ENCODE measurements at places on chromosomes 12 and 14.

- peak; percentile 55 for DNase-seq
These were observed 16.9 kb downstream of the OR6S1 start for GRCh38 chr14:20624495-20625070.

DNA sequence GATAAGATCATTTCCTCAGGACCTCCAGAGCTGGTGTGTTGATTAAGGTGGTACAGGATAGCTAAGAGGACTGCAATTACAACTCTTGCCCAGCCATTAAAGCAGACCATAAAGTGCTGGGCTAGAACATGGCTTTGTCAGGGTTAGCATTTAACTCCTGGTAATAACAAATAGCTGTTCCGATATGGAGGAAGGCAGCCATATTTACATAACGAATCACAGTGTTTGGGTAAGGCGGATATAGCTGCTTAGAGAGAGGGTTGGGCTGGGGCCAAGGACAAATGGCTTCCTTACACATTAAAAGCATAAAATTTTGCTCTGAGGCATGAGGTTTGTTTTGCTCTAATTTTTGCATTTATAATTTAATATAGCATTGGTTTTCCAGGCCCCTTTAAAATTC is 297.7 kb upstream of the DDHD1 start:
- no peak for DNase-seq

DNA sequence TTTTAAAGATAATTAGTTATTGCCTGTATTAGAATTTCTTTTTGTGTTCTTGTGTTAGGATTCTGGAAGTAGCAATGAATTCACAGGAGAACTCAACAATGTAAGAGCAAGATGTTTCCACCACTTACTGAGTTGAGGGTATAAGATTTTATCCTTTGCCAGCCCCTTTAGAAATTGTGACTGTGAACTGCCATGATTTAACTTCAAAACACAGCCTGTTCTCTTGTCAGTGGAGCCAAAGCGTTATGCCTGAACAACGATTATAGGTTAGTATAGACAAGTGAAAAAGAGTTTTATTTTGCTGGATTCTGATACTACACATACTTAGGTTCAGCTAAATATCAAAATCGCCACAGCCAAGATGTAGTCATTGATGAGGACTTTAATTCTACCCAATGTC is 101.6 kb downstream of the CRADD start:
- no peak for DNase-seq

DNA sequence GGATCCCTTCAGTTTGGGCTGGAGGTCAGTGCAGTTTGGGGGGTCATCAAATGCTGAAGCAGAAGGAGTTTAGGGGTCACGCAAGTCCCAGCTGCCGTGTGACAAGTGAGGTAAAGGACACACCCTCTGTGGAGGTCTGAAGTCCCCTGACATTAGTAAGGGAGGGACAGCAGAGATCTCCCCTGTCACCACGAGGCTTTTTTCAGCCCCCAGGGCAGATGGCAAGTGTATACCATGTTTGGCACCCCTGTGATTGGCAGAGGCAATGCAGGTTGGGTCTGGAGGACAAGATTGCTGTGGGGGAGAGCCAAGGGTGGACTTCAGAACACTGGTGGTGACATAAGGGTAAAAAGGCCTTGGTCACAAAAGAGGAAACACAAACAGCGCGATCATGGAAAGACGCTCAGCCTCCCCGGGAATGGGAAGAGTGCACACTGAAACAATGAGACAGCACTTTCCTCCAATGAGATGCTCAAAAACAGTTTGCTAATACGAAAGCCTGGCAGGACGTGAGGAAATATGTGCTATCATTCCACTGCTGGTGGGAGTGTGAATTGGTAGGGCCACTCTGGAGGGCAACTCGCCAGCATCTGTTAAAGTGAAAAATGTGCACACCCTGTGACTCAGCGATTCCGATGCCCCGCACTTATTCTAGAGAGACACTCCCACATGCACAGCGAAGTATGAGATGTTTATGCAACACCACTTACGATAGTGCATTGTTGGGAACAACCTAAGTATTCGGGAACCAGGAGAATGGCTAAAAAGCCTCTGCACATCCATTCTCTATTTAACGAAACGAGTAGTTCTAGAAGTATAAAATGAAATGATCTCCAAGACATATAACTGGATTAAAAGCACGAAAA is 14.4 kb upstream of the CD27 start:
- DNase-seq, result peak; percentile 69

DNA sequence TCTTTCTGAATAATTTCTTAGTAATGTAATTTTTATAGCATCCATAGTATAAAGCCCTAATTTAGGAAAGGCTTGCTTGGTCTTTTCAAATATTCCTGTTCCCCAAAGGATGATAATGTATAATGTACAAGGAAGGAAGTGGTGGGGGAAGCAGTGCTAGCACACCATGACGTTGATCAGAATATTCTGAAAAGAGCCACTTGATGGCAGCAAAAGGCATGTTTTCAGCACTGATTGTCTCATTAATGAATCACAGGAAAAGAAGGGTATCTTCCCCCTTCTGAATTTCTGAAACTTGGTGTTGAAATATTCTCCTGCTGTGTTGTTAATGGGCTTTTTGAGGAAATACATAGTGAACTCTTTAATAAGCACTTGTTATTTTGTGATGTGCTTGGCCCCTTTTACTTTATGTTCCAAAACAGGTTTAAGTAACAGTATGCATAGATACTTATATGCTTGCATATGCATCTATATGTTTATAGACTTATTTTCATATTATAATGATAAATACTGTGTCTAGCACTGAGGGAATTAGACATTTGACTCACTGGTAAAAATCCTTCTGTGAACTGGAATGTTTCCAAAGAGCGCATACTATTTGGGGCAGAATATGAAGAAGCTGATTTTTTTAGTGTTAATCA is 122.0 kb downstream of the TMEM117 start:
- no peak for DNase-seq

DNA sequence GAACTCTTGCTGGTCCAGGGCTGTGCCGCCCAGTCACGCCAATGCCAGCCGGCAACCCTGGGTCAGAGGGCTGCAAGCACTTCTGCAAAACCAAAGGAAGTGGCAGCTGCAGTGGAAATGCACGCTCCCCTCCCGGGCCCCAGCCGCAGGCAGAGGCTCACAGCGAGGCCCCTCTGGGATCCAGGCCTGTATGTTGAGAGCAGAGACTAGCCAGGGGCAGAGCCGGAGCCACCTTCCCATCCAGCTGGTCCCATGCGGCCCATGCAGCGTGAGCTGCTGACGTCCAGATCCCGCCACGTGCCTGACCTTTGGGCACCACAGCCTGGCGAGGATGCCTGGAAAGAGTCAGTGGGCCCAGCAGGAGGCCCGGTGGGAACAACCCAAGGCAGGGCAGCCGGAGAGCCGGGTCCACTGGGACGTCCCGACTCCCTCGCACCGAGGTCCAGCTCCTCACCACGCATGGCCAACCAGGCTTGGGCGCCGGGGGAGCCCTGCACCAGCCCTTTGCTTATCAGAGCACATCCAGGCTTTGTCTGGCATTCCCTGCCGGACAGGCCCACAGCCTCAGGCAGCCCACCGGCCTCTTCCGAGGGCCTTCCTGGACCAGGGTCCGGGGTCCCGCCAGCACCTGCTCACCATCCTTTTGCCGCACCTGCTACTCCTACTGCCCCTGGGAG is 4.3 kb downstream of the GPR132 start:
- DNase-seq, result peak; percentile 48

DNA sequence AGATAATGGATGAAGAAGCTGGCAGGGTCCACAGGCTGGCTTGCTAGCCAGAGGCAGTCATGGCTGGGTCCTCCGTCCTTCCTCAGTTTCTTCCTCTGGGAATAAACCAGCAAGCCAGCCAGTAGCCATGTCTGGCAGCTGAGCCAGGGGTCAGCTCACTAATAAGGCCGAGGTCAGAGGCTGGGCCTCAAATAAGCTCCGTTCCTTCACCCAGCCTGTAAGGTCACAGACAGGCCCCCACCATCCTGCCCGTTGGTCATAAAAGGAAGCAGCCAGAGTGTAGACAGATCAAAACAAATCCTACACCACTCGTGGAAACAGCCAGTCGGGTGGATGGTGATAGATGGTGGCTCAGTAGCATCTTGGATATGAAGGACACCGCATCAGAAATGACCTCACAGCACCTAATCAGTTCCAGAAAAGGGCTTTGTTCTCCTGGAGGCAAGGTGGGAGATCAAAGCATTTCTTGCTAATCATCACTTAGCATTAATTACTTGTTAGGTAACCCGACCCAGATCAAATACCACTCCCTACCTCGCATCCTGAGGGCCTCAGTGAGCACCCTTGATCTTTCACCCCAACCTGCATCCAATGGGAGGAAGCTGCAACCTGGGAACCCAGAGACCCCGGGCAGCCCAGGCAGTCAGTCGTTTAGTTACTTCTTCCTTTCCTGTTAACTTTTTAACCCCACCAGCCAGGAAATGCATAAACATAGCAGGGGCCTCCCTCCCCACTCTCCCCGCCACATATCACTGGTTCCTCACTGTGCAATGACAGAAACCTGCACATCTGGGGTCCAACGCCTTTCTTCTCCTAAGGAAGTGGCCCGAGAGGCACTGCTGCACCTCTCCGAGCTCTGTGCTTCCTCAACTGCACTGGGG is 90.2 kb downstream of the KDM2B start:
- no peak for DNase-seq

DNA sequence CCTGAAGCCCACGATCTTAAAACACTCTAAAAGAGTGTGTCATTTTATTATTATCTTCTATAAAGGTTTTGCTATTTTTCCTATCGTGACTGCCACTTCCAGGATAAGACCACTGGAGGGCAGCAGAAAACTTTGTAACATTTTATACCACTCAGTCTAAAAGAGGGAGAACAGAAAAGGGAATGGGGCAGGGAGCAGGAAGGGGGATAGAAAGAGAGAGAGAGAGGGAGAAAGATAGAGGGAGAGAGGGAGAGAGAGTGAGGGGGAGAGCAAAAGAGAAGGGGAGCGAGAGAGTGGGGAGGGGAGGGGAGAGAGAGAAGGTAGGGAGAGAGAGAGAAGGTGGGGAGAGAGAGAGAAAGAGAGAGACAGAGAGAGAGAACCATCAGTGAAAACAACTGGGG is 2.0 kb upstream of the ART4 start:
- no peak for DNase-seq

- DNase-seq, result no peak
These were observed 280.0 kb upstream of the RTL1 start for GRCh38 chr14:101183376-101184103.

DNA sequence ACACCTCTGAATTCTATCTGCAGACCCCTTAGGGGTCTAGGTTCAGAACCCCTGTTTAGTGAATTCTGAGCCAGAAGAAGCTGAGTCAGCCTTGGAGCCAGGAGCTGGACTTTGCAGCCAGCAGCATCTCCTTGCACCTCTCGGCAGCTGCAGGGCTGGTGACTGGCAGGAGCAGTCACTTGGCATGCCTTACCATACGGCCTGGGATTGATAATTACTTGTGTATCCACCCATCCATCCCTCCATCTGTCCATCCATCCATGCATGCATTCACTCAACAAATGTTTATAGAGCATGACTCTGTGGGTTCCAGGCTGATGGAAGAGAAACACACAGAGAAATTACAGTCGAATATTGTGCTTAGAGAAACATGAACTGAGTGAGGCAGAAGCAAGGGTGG is 67.5 kb upstream of the PRIMA1 start:
- DNase-seq, result no peak

DNA sequence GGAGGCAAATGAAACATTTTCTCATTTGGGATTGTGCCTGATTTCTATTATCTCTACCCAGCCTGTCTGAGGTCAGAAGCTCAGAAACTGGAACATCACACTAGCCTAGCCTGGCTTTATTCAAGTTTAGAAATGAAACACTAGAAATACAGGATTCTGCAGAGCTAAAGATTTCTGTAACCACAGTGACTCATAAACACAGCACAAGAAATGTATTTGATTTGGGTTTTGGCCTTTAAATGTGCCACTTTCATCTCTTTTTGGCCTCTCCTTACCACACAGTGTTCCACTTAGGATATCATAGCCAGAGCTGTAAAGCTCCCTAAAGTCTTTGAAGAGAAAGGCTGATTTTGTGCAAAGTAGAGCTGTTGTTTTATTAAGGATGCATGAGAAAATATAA is 307.5 kb downstream of the EMP1 start:
- no peak for DNase-seq

DNA sequence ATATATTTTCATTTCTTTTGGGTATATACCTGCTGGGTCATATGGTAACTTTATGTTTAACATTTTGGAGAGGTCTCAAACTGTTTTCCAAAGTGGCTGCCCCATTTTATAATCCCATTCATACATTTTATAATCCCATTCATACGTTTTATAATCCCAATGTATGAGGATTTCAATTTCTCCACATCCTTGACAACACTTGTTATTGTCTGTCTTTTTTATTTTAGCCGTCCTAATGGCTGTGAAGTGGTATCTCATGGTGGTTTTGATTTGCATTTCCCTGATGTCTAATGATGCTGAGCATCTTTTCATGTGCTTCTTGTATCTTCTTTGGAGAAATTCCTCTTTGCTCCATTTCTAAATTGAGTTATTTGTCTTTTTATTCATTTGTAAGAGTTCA is 6.7 kb upstream of the CFL2 start:
- no peak for DNase-seq

DNA sequence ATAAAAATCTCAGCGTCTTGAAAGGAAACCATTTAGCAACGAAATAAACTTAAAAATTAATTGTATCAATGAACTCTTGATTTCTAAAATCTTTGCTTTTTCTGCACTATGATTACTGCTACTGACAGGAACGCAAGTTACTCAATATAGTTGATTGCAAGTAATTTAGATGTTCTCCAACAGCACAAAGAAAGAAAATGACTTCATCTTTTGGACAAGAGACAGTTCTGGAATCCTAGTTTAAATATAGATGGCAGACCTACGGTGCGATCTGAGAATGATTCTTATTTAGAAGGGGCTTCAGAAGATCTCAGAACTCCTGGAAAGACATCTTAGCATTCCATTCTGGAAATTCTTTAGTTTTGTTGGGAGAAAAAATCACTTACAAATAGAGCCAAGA is 1.4 kb upstream of the SUDS3 start:
- DNase-seq, result no peak

GRCh38 chr14:69079188-69079742 is 73.7 kb downstream of the DCAF5 start:
- no peak for DNase-seq

- no peak for DNase-seq
These were observed 48.7 kb downstream of the PSMA6 start for GRCh38 chr14:35340616-35341453.

DNA sequence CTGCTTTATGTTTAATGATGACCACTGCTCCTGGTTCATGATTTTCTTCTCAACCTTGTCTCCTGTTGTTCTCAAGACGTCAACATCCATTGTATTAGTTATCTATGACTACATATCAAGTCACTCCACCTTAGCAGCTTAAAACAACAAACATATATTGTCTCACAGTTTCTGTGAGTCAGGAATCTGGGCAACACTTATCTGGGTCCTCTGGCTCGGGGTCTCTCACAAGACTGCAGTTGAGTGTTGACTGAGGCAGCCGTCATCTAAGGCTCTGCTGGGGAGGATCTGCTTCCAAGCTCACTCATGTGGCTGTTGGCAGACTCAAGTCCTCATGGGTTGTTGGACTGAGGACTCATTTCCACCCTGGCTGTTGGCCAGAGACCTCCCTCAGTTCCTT is 27.3 kb upstream of the FRS2 start:
- no peak for DNase-seq

- DNase-seq, result no peak
These were observed 44.3 kb upstream of the STRN3 start for GRCh38 chr14:31070431-31070830.

GRCh38 chr12:14399871-14400270 is 34.4 kb downstream of the ATF7IP start:
- DNase-seq, result no peak

All from stimulated activated CD4-positive, alpha-beta T cell treated with anti-CD3 and anti-CD28 coated beads, Interleukin-1b, Interleukin-23, amount 100 ng/mL, for 48 hours (primary cell).